ENCODE measurements at places on chromosomes 5 and 9.
A peak's percentile ranks its signal among the peaks of the same experiment; 100 is the strongest.

- DNase-seq = no peak
These were observed 1.3 kb upstream of the SUSD3 start for GRCh38 chr9:93057042-93057702.

DNA sequence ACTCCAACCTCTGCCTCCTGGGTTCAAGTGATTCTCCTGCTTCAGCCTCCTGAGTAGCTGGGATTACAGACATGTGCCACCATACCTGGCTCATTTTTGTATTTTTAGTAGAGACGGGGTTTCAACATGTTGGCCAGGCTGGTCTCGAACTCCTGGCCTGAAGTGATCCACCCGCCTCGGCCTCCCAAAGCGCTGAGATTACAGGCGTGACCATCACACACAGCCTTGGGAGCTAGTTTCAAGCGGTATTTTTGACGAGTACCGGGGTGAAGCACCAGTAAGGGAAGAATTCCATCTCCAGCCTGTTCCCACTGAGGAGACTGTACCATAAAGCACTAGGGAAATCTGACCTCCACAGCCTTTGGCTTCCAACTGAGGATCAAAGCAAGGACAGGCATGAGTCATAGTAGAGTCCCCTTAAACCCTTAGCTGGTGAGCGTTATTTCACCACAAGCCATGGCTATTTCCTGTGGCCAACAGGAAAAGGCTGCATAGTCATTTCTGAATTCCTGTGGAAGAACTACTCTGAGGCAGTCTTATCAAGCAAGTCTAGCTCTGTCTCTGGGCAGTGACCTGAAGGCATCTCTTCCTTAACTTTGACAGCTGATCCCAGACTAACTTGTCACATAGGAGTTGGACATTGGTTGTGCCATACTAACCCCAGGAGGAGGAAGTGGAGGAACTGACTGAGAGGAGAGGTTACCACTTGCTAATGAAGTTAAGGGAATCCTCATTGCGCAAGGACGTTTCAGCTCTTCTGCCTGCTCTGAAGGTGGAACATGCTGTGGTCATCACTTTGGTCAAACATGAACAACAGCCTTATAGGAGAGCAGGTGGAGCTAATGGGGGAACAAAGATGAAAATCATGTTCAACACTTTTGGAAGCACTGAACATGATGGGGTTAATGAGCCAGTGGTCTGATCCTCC is 85.8 kb upstream of the DMRT1 start:
- DNase-seq = no peak

- no peak for DNase-seq
These were observed 239.4 kb upstream of the FBXL7 start for GRCh38 chr5:15260356-15261268.

- no peak for DNase-seq
These were observed 1.6 kb downstream of the PHYKPL start for GRCh38 chr5:178230879-178231538.

DNA sequence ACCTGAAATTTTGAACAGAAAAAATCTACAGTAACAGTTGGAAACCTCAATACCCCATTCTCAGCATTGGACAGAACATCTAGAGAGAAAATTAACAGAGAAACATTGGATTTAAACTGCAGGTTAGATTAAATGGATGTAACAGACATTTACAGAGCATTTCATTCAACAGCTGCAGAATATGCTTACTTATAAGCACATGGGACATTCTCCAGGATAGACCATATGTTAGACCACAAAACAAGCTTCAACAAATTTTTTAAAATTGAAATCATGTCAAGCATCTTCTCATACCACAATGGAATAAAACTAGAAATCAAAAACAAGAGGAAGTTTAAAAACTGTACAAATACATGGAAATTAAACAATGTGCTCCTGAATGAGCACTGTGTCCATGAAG is 316.3 kb downstream of the FAM170A start:
- no peak for DNase-seq

DNA sequence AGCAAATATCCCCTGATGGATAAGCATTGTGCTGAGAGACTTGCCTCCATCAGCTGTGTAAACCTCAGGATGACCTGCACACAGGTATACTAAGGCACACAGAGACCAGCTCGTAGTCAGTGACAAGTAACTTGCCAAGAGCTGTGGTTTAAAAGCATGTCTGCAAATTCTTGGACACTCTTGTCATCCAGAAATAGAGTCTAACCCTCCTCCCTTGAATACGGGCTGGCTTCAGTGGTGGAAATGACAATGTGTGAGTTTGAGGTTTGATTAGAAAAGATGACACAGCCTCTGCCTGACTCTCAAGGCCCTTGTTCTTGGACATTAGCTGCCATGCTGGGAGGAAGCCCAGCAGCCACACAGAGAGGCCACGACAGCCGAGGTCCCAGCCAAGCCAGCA is 114.4 kb downstream of the GADD45G start:
- DNase-seq = no peak

- DNase-seq = no peak
These were observed 230 bp downstream of the SLC44A1 start for GRCh38 chr9:105244734-105245028.

DNA sequence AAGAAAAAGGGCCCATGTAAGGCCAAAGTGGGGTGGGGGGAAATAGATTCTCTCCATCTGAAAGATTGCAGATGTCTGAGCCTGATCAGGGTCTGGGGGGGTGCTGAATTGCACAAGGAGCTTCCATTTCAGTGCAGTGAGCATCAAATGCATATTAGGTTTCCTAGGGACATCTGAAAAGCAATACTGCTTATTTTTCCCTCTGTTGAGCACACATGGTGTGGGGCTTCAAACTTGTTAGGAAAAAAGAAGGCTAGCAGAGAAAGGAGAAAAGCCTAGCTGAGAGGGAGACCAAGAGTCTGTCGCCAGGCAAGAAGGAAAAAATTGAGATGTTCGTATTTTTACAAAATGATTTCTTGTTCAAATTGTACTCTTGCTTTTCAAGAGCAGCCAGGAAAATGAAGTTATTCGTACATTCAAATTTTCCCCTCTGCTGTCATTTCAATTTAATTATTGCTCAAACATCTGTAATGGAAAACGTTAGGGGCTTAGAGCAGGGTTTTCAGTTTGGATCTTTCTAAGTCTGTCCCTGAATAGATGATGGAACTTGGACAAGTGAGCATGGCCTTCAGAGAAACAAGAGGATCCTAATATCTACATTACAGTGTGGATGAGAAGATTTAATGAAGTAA is 191.9 kb upstream of the GAS1 start:
- DNase-seq = no peak

DNA sequence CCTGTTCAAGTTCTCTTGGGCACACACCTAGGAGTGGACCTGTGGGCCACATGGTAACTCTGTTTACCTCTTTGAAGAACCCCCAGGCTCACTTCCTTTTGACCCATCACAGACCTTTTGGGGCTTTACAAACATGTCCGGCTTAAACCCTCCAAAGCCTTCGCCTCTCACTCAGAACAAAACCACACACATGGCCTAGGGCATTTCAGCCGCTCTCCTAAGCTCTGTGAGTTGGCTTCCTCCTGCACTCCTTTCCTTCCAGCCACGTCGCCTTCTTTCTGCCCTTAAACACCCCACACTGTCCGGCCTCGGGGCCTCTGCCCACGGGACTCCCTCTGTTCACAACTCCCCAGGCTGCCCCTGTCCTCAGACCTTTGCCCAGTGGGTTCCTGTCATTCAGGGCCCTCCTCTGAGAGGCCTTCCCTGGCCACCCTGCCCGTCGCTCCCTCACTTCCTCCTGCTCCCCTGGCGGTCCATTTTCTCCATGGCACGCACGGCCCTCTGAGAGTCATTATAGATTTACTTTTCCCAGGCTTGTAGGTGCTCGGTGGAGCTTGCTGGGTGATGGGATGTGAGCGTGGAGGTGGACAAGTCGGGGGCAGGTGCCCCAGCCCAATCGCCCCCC is 1.9 kb downstream of the DOK3 start:
- no peak for DNase-seq

DNA sequence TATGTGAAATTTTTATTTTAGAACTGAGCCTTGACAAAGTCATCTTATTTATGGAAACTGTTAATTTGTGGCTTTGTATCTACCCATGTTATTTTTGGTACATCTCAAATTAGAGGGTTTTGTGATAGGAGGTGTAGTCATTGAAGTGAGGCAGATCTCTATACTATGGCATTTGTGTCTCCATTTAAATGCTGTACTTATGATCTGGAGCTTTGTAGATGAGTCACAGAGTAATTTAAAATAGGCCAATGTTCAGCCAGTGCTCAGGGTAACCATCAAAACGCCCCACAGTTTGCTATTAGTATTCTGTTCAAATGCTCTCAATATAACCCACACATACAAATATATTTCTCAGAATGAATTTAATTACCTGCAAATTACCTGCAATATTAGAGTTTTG is 351.5 kb upstream of the KLF9 start:
- no peak for DNase-seq

DNA sequence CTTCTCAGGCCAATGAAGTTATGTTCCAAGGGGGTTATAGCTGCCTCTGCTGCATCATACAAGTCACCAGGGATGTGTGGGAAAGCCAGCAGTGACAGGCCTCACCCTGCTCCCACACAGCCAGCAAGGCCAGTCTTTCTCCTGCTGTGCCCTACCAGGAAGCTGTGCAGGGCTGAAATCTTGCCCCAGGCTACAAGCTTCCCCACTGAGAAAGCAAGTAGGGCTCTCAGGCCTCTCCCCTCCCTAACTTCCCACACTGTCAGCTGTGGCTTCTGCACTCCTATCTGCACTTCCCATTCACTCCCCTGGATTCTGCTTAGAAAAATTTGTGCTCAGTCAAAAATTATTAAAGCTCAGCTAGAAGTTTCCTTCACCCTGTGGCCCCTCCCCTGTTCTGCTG is 611.2 kb upstream of the ZNF608 start:
- no peak for DNase-seq

DNA sequence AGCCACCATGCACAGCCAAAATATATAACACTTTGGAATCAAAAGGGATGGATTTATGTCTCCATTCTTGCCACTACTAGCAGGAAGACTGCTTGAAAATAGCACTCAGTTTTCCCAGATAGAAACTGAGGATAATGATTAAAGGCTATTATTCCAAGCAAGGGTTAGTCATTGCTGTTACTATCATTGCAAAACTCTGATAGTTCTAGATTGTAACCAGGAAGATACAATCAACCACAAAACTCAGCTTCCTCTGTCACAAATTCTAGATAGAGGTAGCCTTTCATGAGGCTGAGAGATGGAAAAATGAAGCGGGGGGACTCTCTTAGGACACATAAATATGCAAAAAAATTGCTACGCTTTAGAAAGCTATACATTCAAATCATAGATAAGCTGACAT is 3.1 kb downstream of the ANXA1 start:
- DNase-seq = no peak

- DNase-seq = no peak
These were observed 41.9 kb upstream of the TEX48 start for GRCh38 chr9:114723931-114724330.

- DNase-seq = no peak
These were observed 177.8 kb upstream of the SGCD start for GRCh38 chr5:156149213-156149612.

DNA sequence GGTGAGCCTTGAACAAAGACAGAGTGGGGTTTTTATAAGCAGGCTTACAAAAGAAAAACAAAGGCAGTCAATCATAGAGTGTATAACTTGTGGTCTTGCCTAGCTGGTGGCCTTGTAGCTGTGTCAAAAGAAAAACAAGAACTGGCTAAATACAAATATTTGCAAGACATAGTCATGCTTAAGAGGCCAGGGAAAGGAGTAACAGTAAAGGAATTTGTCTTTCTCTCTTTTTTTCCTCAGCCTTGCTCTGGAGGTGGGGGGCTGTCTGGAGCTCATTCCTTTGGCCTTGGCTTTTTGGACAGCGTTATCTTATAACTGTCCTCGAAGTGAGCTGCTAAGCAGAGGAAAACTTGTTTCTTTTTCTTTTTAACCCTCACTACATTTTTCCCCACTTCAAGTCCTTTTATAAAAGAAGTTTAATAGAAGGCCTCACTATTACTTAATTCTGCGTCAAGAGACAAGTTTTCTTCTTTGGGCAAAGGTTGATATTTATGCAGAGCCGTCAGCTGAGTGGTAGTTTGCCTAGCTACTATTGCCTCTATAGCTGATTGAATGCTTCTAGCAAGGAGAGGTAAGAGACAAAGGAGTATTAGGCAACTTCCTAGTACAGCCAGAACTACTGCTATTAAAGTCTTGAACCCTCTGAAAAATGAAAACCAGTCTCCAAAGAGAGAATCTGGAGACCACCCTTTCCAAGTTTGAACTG is 14.3 kb downstream of the CEL start:
- DNase-seq = no peak

GRCh38 chr9:112750016-112750763 is at the start of gene SNX30:
TSS of gene SNX30 (plus strand) at chr9:112750760. CDS start at chr9:112751002, 242 bp downstream.
- DNase-seq = peak; percentile 56

DNA sequence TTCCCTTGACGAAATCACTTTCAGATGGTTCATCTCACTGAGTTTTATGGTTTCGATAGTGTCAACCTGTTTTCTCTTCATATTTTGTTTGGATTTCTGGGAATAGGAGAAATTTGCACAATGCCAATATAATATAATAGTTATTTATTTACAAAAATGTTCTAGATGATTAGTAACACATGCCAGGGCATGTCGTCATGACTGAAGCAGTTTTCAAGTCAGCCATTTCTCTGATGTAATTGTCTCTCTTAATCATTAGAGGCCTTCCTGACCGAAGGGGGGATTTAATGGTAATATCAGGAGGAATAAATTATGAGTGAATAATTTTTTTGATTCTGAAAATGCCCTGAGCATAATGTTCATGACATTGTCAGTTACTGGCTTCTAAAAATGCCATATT is 246.5 kb upstream of the ATP10B start:
- DNase-seq = no peak

DNA sequence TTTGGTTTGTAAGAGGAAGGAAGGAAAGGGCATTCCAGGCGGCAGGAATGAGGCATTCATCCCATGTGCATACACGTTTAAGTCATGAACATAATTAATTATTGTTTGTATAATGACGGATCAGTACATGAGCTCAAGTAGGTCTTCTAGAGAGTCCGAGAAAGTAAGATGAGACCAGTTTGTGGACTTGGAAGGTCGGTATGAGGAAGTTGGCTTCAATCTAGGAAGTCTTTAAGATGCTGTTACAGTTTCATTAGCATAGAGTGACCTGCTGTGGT is 2.1 kb downstream of the GTF3C4 start:
- no peak for DNase-seq

DNA sequence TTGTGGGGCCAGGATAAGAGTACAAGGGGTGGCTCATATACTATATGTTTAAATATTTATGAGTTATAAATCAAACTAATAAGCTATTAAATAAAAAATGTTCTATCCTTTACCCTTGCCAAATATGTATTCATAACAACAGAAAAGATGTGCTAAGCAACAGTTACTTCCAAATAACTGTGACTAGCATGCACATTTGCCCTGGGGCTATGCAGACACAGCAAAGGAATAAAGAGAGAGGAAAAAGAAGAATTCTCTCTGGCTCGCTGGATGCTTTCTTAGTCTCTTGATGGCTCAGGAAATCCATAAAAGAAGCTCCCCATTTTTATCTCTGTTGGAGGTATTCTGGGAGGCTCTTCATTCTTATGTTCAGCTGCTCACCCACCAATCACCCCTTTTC is 182.4 kb upstream of the ATP10B start:
- no peak for DNase-seq

GRCh38 chr5:61878471-61878870 is 427.5 kb upstream of the KIF2A start:
- DNase-seq = no peak
